Cardiac muscle cell (in vitro differentiated cells and primary cell): ENCODE measurements at places on chromosomes 11 and 22.

GRCh38 chr11:7582338-7582985 lies 68.7 kb downstream of the PPFIBP2 start:
- peak; percentile 61 for DNase-seq

GRCh38 chr11:63917692-63918506 lies 935 bp upstream of the RCOR2 start:
- DNase-seq = peak; percentile 63

GRCh38 chr22:37284126-37284804 lies 2.0 kb downstream of the CYTH4 start:
- DNase-seq = no peak

- DNase-seq = peak; percentile 12
Measured at GRCh38 chr11:85740481-85741400, 54.7 kb upstream of the CCDC89 start.

DNA sequence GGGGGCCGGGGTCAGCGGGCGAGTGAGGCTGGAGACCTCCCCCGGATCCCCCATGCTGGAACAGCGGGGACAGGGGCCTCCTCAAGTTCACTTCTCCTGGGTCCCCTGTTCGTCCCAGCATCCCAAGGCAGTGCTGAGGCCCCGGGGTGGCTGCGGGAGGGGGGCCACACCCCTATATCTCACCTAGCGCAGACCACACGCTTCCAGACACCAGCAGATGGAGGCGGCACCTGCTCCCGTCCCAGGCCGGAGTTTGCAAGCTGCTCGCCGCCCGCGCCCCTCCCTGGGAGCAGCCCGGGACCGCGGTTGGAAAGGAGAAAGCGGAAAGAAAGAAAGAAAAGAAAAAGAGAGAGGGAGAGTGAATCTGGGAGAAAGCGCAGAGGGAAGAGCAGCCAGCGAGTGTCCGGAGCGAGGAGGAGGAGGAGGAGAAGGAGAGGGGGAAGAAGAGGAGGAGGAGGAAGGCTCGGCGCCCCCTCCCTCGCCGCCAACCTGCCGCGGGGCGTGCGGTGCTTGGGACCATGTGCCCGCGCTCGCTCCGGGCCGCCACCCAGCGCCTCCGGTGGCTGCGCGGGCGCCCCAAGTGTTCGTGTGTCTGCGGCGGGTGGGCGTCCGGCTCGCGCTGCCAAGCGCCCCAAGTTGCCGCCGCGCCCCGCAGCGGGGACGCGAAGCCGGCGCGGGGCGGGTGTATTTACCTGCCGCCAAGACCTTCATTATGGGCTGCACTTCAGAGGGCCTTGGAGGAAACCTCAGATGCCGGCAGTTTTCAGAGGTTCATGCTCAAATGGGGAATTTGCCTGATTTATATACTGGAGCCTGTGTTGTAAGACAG lies at the start of gene LIF:
LIF (minus strand) TSS at position 775 of the 829 bp plus-strand sequence; CDS start at position 711, 64 bp downstream.
- peak; percentile 69 for DNase-seq

- no peak for DNase-seq
Measured at GRCh38 chr11:126512251-126512650, 156.8 kb downstream of the ST3GAL4 start.
